ENCODE measurements at places on chromosomes 11 and 22.

DNA sequence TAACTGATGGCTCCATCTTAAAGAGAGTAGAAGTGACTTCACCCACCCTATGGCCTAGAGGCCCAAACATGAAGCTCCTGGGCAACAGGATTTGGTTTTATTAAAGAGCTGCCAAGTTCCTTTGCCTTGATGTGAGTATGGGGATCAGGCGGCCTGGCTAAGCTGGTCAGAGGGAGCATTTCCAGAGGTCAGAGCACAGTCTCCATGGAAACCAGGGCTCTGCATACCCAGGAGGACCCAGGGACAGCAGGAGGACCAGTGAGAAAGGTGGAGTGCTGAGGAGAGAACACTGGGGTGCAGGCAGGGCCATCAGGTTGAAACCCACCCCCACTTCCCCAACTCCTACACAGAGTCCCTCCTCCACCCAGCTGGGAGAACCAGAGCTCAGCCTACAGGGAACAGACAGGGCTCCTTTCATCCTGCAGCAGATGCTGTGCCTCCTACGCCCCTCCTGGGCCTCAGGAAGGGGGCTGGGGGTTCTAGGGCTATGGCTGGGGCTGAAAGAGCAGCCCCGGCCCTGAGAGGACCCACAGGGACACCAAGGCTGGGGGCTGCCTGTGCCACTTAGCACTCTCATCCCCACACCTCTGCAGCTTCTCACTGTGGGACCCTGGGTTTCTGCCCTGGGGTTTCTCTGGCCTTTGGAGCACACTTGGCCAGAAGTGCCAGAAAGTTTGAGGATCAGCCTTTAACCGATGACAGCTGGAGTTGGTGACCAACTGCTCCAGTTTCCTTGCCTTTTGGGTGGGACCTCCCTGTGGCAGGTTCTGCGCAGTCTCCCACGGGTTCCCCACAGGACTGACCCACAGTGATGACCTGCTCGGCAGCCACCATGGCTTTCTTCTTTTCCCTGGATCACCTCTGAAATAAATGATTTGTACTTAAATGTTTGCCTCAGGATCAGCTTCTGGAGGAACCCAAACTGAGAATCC lies 13.8 kb upstream of the P2RY6 start:
- no peak for DNase-seq

DNA sequence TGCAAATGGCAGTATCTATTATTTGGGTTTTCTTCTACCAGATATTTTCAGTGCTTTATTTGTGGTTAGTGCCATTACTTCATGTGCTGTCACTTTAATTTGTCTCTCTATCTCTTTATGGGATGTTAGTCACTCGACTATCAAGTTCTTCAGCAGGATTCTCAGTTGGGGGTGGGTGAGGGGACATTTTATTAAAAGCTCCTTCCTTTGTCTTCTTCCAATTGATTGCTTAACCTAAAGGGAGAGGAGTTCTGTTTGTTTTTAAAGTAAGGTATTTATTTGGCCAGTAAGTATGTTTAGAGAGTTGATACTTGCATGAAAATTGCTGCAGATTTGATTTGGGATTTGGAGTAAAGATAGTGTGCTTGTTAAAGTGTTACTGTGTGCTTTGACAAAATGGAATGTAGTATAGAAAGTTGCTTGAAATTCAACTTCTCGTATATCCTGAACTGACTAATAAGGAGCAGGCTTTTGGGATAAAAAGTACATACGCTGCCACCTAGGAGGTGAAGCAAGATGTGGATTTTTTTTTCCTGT lies 10.3 kb downstream of the YAP1 start:
- DNase-seq, result no peak

DNA sequence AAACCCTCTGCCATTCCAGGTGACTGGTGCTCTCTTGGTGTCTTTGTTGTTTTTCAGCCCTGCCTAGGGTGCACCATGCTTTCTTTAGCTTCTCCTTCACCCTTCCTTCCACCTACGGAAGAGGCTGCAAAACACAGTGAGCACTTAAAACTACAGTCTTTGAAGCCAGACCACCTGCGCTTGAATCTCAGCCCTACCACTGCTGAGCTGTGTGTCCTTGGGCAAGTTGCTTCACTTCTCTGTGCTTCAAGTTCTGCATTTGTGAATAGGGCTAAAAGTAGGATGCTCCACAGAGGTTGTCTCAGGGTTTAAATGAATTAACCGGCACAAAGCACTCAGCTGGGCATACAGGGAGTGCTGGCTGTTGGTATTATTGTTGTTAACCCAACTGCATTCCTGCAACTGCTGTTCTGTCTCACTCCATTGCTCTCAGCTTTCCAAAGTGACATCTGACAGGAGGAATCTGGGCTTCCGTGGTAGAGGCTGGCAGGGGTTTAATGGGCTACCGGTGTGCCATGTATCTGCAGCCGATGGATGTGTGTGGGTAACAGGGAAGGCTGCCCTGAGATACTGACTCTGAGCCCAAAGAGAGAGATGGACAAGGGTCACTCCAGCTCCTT lies 139.3 kb downstream of the FBXO7 start:
- no peak for DNase-seq

DNA sequence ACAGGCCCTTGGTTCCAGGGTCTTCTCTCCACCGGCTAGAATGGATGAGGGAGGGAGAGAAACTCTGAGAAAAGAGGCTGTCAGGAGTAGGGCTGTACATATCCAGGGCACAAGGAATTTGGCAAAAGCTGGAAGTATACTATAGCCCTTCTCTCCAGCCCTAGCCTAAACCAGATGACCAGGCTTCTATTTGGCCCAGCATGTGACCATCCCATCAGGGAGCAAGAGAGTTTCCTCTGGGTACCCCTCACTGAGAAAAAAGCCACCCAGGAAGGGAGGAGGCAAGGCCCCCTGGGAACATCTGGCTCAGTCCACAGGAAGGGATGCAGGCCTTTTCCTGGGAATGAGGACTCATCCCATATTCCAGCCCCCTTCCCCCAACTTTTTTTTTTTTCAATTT lies 8.3 kb downstream of the CD44 start:
- no peak for DNase-seq

DNA sequence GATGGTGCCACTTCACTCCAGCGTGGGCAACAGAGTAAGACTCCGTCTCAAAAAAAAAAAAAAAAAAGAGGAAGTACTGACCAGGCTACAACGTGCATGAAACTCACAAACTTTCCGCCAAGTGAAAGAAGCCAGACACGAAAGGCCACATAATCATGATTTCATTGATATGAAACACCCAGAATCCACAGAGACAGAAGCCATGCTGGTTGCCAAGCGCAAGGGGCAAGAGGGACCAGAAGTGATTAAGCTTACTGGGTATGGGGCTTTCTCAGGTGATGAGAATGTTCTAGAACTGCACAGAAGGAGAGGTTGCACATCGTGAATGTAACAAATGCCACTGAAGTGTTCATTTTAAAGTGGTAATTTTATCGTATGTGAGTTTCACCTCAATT lies 60.9 kb downstream of the CELSR1 start:
- DNase-seq, result no peak

DNA sequence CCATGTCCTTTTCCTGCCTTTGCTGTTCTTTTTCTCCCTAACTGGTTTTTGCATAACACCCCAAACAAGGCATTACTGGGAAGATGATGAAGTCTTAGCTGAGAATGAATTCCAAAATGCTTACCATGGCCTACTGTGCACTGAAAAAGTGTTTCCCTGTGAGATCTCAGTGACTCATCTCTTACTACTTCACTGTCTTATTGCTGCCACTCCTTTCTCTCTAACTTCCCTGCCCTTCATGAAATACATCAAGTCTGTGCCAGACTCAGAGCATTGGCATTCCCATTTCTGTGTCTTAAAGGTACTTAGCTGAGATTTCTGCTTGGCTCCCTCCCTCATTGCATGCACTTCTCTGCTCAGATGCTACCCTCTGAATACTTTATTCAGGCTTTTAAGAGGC lies 49.1 kb upstream of the MUC15 start:
- DNase-seq, result no peak

Measured in NK-92 treated with Interleukin-12 subunit alpha and Interleukin-12 subunit beta, amount 100 ng/mL, for 24 hours (cell line).